ENCODE measurements at places on chromosomes 5 and 9. TPM values are rescaled to one million over a fixed set of nuclear protein-coding genes. Genes with fewer than 3 reads are reported as not detected.
A peak's percentile ranks its signal among the peaks of the same experiment; 100 is the strongest.

Gene CNTLN
- total RNA-seq: 7.4 TPM

Gene MEGF10
- total RNA-seq: 0.26 TPM

Gene PCDHAC1
- 3.7 TPM for total RNA-seq

Gene DNAJB5
- 8.3 TPM for total RNA-seq

Gene CFAP77
- total RNA-seq: not detected

Gene CCDC192
- total RNA-seq: not detected

Gene ZNF483
- 8.7 TPM for total RNA-seq

Gene ADAMTSL2
- 17.4 TPM for total RNA-seq

GRCh38 chr5:82019342-82020138, 47.7 kb downstream of the ATG10 start:
- no peak overlapping the region for H3K4me3 ChIP-seq
- H3K4me1 ChIP-seq: no peaks in the 10 kb centered on the region
- no peak overlapping the region for H3K27ac ChIP-seq

DNA sequence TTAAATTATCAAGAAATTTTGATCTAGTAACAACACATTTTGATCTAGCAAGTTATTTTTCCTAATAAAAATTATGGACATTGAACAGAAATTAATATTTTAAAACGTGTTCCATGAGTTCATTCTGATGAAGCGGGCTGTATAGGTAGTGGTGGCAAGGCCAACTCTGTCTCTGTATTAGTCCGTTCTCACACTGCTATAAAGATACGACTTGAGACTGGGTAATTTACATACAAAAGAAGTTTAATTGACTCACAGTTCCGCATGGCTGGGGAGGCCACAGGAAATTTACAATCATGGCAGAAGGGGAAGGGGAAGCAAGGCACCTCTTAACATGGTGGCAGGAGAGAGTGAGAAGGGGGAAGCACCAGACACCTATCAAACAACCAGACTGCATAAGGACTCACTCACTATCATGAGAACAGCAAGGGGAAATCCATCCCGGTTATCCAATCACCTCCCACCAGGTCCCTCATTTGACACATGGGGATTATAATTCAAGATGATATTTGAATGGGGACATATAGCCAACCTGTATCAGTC, 61.2 kb downstream of the TMEM232 start:
- no peak overlapping the region for H3K4me3 ChIP-seq
- H3K4me1 ChIP-seq: no peaks in the 10 kb centered on the region
- no peak overlapping the region for H3K27ac ChIP-seq
- H3K36me3 ChIP-seq: no peaks in the 10 kb centered on the region
- H3K27me3 ChIP-seq: no peaks in the 10 kb centered on the region
- DNase-seq: no peak

GRCh38 chr5:122756264-122756911, 18.5 kb upstream of the SNX2 start:
- no peak for DNase-seq
- H3K27me3 ChIP-seq: no peaks in the 10 kb centered on the region
- no peak overlapping the region for H3K4me3 ChIP-seq
- no peaks in the 10 kb centered on the region for H3K4me1 ChIP-seq
- H3K27ac ChIP-seq: peak overlapping the region; percentile 47
- no peaks in the 10 kb centered on the region for H3K36me3 ChIP-seq

GRCh38 chr5:82692826-82693225, 384.4 kb downstream of the TMEM167A start:
- no peak for DNase-seq
- no peaks in the 10 kb centered on the region for H3K27me3 ChIP-seq
- H3K27ac ChIP-seq: no peak overlapping the region
- H3K36me3 ChIP-seq: no peaks in the 10 kb centered on the region

GRCh38 chr5:81233080-81233634, at the start of gene CKMT2:
Gene CKMT2 (plus strand): TSS chr5:81233322. CDS start chr5:81251133, 17,811 bp downstream.
- H3K27me3 ChIP-seq: no peaks in the 10 kb centered on the region
- peak; percentile 89 for DNase-seq
- H3K36me3 ChIP-seq: no peaks in the 10 kb centered on the region
- no peak within 1 kb of the TSS for H3K27ac ChIP-seq

GRCh38 chr9:127788337-127789011, 2.6 kb downstream of the CDK9 start:
- H3K27ac ChIP-seq: no peak overlapping the region
- H3K36me3 ChIP-seq: peaks cover 59% of the 10 kb centered on the region
- DNase-seq: no peak
- H3K4me1 ChIP-seq: peaks cover 32% of the 10 kb centered on the region

- H3K27me3 ChIP-seq: peaks cover 12% of the 10 kb centered on the region
- DNase-seq: no peak
- H3K36me3 ChIP-seq: no peaks in the 10 kb centered on the region
- peaks cover 23% of the 10 kb centered on the region for H3K4me1 ChIP-seq
Measured at GRCh38 chr9:112892981-112893380, 2.3 kb upstream of the SLC46A2 start.

GRCh38 chr5:151097820-151098767, 17.3 kb upstream of the TNIP1 start:
- no peak for DNase-seq
- H3K27me3 ChIP-seq: no peaks in the 10 kb centered on the region
- peaks cover 21% of the 10 kb centered on the region for H3K36me3 ChIP-seq

GRCh38 chr5:154626876-154627557, 128.2 kb upstream of the LARP1 start:
- H3K27me3 ChIP-seq: no peaks in the 10 kb centered on the region
- no peak overlapping the region for H3K4me3 ChIP-seq
- H3K36me3 ChIP-seq: no peaks in the 10 kb centered on the region
- no peak for DNase-seq
- H3K27ac ChIP-seq: peak overlapping the region; percentile 55

- H3K27ac ChIP-seq: no peak overlapping the region
- no peak for DNase-seq
- peaks cover 14% of the 10 kb centered on the region for H3K27me3 ChIP-seq
- no peaks in the 10 kb centered on the region for H3K4me1 ChIP-seq
- H3K4me3 ChIP-seq: no peak overlapping the region
Measured at GRCh38 chr9:135724186-135724787, 22.3 kb downstream of the KCNT1 start.

- no peaks in the 10 kb centered on the region for H3K36me3 ChIP-seq
- DNase-seq: no peak
- H3K4me3 ChIP-seq: no peak overlapping the region
- H3K27ac ChIP-seq: peak overlapping the region; percentile 13
- no peaks in the 10 kb centered on the region for H3K27me3 ChIP-seq
- H3K4me1 ChIP-seq: peaks cover 13% of the 10 kb centered on the region
Measured at GRCh38 chr9:4657426-4658159, 4.5 kb upstream of the PLPP6 start.

GRCh38 chr9:88087906-88088305, 50.4 kb downstream of the SPATA31C2 start:
- no peaks in the 10 kb centered on the region for H3K4me1 ChIP-seq
- H3K4me3 ChIP-seq: no peak overlapping the region
- no peak overlapping the region for H3K27ac ChIP-seq
- H3K36me3 ChIP-seq: no peaks in the 10 kb centered on the region
- H3K27me3 ChIP-seq: no peaks in the 10 kb centered on the region
